ENCODE measurements at places on chromosomes 7 and 10. TPM values are rescaled to one million over a fixed set of nuclear protein-coding genes. Genes with fewer than 3 reads are reported as not detected.
A peak's percentile ranks its signal among the peaks of the same experiment; 100 is the strongest.

RNF133 gene
- not detected for polyA plus RNA-seq

DDC gene
- 0.18 TPM for polyA plus RNA-seq

GTPBP4 gene
- 135 TPM for polyA plus RNA-seq

ASAH2 gene
- 11.0 TPM for polyA plus RNA-seq

LSM8 gene
- 340 TPM for polyA plus RNA-seq

PRSS2 gene
- polyA plus RNA-seq: 1.4 TPM

BICC1 gene
- not detected for polyA plus RNA-seq

UTF1 gene
- polyA plus RNA-seq: not detected

CTAGE4 gene
- polyA plus RNA-seq: 0.07 TPM

FAS gene
- polyA plus RNA-seq: not detected

ENO4 gene
- polyA plus RNA-seq: not detected

LRRC4 gene
- polyA plus RNA-seq: not detected

GRCh38 chr10:31315453-31315852 lies 3.6 kb upstream of the ZEB1 start:
- no peak for DNase-seq

DNA sequence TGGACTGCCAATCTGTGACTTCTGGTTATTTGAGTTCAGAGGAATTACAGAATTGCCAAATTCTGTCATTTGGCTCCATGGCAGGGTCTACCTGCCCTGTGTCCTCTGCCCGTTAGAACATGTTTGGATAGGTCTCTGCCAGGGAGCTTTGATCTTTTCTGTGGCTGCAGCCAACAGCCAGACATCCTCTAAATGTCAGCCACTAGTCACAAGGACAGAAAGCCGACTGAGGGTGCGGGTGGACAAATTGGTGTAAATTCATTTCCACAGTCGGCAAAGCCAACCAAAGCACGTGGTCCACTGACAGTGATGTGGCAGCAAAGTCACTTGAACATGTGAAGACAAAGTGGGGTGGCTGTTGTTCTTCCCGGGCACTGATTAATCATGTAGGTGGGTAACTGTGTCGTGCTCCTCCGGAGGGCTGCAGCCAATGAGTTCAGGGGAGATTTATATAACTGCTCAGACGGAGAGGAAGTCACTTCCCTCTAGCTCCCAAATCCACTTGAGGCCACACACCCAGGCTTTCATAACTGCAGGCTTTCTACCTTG lies 26.7 kb upstream of the CAMK1D start:
- no peak for DNase-seq

DNA sequence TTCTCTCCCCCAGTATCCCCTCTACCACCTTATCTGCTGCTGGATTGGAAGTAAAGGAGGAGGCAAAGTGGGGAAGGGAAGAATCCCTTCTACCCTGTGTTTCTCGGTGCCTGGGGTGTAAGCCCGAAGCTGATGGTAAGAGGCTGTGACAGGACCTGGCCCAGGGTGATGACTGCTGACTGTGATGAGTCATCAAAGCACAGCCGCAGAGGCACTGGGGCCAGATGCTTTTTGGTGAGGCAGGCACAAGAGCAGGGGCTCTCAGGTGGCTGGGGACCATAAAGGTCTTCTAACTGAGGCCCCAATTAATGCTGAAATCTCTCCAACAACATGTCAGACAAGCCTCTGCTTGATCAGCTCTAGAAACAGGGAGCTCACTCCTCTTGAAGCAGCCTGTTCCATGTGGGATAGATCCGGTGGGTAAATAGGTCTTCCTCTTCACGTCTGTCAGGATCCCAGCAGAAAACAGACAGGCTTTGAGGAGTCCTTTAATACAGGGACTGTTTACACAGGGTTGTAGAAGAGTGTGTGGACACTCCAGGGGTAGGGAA lies 86.1 kb upstream of the PCBD1 start:
- peak; percentile 34 for DNase-seq

- no peak for DNase-seq
Measured at GRCh38 chr7:713488-714230, 12.8 kb upstream of the DNAAF5 start.

DNA sequence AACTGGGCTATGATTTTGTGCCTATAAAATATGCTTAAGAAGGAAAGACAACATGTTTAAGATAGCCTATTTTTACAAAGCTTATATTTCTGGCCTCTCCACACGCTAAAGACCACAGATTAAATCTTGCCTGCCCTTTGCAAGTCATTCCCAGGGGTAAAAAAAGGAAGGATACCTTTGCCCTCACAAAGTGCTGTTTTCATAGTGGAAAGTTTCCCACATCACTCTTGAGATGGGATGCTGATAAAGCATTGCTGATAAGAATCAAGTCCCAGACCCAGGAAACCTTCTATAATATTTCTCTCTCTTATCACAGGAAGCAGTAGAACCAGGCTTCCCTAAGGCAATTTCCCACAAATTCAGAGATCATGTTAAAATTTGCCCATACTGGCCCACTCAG lies 56.5 kb downstream of the GSAP start:
- no peak for DNase-seq

- DNase-seq: peak; percentile 12
Measured at GRCh38 chr7:139482662-139483466, 609 bp downstream of the KLRG2 start.

DNA sequence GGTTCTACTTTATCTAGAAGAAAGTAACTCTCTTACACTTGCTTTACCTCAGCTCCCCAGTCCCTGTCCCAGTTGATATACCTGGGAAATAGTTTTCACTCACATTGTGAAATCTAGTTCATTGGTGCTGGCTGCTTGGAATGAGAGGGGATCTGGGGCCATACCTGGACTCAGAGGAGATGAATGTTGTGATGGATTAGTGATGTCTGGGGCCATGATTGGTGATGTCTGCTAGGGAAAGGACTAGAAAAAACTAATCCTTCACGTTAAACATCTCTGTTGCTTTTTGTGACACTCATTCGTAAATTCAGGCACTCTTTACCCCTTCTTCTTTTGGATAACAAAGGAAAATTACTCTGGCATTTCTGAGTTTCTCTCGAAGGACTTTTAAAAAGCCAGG lies 152.4 kb downstream of the RAB11FIP2 start:
- DNase-seq: no peak

- DNase-seq: no peak
Measured at GRCh38 chr10:63169624-63170023, 36.5 kb downstream of the NRBF2 start.

GRCh38 chr7:16060502-16060901 lies 360.8 kb downstream of the CRPPA start:
- no peak for DNase-seq

- DNase-seq: no peak
Measured at GRCh38 chr7:71227126-71227525, 95.2 kb downstream of the GALNT17 start.

DNA sequence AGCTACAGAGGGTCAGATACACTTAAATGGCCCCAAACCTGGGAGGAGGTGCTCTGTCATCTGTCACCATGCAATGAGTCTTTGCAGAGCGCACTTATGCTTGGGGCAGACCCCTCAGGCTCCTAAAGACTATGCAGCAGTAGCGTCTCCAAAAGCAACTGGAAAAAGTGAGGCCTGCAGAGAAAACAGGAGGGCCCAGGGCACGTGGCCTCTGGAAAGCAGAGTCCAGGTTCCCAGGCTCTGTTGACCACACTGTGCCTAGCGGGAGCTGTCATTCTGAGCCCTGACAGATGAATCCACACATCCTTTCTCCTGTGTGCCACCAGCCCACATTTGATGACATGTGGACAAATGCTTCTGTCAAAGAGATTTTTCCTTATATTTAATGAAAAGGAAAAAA lies 66.4 kb downstream of the MINDY4 start:
- DNase-seq: no peak

GRCh38 chr7:80937336-80937735 lies 18.5 kb upstream of the SEMA3C start:
- DNase-seq: no peak

GRCh38 chr10:123552760-123553554 lies 113.2 kb upstream of the GPR26 start:
- peak; percentile 39 for DNase-seq

DNA sequence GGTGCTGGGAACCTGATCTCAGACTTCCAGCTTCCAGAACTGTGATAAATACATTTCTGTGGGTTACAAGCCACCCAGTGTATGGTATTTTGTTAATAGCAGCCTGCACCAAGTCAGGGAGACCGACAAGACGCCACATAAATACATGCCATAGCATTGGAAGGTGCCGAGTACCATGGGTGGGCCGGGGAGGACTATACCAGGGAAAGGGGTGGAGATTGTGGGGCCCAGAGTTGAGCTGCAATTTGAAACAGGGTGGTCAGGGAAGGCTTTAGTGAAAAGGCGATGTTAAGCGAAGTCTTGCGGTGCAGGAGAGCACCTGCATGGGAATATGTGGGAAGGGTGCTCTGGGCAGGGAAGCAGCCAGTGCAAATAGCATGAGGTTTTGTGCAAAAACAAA lies 88.9 kb upstream of the LRRC4 start:
- no peak for DNase-seq

- no peak for DNase-seq
Measured at GRCh38 chr10:111113961-111114757, 37.3 kb downstream of the ADRA2A start.

GRCh38 chr10:77555591-77556212 lies 81.9 kb downstream of the KCNMA1 start:
- no peak for DNase-seq

DNA sequence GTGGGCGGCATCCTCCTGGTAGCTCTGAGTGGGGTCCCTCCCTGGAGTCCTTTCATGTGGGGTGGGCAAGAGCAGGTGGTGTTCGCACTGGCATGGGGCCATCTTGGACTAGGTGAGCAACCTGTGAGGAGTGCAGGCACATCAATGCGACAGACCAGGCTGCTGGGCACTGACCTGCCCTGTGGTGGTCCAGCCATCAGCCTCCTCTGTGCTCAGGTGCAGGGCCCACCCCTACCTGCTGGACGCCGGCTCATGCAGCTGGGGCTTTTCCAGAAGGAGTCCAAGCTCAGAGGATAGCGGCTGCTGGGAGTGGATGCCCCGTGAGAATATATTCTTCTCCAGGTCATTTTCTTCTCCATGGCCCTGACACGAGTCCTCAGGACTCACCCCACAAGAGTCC lies 424.4 kb downstream of the GLRX3 start:
- DNase-seq: no peak

GRCh38 chr10:97464226-97464625 lies 18.3 kb downstream of the ZDHHC16 start:
- DNase-seq: no peak

DNA sequence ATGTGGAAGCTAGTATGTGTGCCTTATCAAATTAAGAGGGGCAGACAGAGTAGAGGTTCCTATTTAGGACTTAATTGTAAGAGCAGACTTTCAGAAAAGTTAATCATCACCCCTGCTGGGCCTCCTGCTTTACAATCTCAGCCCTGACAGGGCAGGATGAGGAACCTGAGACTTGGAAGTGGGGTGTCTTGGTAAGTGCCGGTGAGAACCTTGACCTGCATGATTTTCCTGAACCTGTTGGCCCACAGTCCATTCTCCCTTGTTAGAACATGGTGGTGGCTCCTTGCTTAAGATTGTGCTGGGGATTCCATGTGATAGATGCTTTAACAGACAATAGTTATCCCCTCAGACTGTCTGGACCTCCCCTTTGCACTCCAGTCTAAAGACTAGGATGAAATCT lies 141.7 kb upstream of the TMEM72 start:
- DNase-seq: no peak

DNA sequence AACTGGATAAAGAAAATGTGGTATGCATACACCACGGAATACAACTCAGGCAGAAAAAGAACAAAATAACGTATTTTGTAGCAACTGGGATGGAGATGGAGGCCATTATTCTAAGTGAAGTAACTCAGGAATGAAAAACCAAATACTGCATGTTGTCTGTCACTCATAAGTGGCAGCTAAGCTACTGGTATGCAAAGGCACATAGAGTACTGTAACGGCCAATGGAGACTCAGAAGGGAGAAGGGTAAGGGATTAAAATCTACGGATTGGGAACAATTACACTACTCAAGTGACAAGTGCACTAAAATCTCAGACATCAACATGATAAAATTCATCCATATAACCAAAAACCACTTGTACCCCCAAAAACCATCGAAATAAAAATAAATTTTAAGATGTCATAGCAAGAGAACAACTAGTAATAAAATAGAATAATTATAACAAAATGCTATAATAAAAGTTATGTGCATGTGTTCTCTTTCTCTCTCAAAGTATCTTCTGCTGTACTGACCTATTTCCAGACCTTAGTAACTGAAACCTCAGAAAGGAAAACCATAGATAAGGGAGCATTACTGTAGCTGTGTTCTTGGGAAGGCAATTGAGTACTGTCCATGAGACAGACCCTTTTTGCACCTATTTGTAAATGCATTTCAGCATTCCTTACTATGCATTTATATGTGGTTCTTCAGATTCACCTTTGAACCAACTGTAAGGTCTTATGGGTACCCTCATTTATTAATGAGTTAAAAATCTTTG lies 6.7 kb upstream of the NEBL start:
- DNase-seq: no peak

- no peak for DNase-seq
Measured at GRCh38 chr7:27295236-27295635, 52.6 kb downstream of the EVX1 start.

DNA sequence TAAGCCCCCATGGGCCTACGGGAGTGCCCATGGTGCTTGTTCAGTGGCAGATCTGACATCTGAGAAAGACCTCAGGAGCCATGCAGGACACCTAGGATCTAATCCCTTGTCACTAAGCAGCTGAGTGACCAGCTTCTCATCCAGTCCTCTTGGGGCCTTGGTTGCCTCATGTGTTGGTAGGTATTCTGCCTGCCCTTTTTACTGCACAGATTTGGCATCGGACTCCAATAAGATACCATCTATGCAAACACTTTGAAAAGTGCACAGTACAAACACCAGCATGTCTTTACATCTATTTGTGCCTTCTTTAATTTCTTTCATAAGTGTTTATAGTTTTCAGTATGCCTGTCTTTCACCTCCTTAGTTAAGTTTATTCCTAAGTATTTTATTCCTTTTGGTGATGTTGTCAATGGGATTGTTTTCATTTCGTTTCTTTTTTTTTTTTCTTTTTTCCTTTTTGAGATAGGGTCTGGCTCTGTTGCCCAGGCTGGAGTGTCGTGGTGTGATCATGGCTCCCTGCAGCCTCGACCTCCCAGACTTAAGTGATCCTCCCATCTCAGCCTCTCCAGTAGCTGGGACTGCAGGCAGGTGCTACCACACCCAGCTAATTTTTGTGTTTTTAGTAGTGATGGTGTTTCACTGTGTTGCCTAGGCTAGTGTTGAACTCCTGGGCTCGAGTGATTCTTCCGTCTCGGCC lies 10.4 kb downstream of the STOX1 start:
- DNase-seq: peak; percentile 4

DNA sequence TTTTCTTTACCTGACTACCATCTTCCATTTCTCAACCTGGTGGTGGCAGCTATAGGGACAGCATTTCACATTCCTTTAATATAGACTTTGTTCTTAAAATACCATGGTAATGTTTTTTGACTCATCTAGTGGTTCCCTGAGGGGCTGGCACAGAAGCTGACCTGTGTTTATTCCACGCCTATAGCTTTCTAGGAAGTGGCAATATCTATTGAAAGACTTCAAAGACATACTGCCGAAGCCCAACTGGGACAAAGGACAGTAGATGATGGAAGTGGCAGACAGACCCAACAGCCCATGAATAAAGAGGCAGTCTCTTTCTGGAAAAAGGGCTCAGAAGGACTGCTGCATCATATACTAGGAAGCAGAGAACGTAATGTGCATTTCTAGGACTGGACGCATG lies 11.2 kb downstream of the SUN3 start:
- no peak for DNase-seq

- no peak for DNase-seq
Measured at GRCh38 chr10:87670586-87670985, 10.9 kb downstream of the PAPSS2 start.

- DNase-seq: no peak
Measured at GRCh38 chr10:70726909-70727495, 54.7 kb downstream of the ADAMTS14 start.

- no peak for DNase-seq
Measured at GRCh38 chr7:13724977-13725566, 264.4 kb downstream of the ETV1 start.
